ENCODE measurements at places on chromosomes 5 and 9.

DNA sequence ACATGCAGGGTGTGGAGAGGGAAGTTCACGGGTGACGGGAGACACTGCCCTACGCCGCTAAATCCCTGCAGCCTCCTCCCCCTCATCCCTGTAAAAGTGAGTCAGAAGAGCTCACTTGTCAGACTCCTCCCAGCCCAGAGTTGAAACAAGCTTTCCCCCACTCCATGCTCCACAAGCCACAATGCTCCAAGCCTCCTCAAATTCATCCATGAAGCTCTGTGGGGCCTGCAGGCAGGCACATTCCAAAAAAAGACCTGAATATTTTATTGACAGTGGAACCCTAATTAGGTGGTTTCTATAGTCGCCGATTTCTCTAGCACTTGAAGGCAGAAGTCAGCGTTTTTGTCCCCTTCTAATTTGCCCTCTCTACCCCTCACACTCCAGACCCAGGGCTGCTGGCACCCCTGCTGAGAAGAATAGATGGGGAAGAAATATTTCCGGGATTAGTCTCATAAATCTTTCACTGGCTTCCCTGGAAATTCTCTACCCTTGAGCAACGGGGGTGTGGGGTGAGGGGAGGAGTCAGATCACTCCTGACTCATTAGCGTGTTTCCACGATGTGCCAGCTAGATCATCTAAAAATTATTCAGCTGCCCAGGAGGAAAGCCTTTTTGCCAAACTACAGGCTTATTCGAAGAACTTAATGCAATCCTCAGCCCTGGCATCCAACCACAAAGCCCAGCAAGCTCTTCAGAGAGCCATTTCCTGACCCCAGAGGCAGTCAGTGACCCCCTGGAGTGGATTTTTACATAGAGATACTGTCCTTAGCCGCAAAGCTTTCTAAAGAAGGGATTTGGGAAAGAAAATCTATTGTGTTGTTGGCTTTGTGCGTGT lies 97.1 kb downstream of the ENC1 start:
- no peak for DNase-seq

GRCh38 chr9:16281707-16282106 lies 588.8 kb downstream of the BNC2 start:
- no peak for DNase-seq

GRCh38 chr5:56327809-56328208 lies 94.7 kb upstream of the ANKRD55 start:
- DNase-seq: no peak

DNA sequence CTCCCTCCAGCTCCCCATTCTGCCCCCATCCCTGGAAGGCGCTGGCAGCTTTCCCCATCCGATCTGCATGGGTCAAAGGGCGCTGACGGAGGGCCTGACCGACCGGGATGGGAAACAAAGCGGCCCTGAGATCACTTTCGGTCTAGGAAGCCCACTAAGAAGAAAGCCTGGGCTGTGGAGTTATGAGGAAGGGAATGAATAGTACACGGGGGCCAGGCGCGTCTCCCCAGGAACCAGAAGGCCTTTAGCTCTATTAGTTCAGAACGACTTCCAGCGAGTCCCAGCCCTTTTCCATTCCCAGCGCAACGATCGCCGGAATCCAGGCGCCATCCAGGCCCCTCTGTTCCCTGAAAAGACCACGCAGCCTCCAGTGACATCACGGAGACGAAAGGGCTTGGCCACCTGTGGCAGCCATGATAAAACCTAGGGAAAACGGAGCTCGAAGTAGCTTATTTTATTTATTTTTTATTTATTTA lies 70.1 kb upstream of the CCDC180 start:
- DNase-seq: no peak

GRCh38 chr5:100303216-100303615 lies 232.0 kb upstream of the FAM174A start:
- DNase-seq: no peak

GRCh38 chr9:34334916-34335315 lies 5.5 kb downstream of the NUDT2 start:
- DNase-seq: peak; percentile 54

GRCh38 chr9:129933185-129934040 lies 98.2 kb downstream of the USP20 start:
- DNase-seq: no peak

- DNase-seq: no peak
Measured at GRCh38 chr9:93089481-93089991, 6.5 kb upstream of the CARD19 start.
